ENCODE measurements at places on chromosomes 1 and 21.

DNA sequence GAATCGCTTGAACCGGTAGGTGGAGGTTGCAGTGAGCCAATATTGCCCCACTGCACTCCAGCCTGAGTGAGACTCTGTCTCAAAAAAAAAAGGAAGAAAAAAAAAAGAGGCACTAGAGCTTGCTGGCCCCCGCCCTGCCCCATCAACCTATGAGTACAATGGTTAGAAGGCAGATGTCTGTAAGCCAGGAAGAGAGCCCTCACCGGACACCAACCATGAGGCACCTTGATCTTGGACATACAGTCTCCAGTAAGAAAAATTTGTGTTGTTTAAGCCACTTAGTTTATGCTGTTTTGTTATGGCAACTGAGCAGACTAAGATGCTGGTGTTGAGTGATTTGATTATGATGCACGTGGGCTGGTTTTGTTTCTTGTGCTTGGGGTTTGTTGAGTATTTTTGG is 34.2 kb downstream of the DIP2A start:
- no peak for DNase-seq

DNA sequence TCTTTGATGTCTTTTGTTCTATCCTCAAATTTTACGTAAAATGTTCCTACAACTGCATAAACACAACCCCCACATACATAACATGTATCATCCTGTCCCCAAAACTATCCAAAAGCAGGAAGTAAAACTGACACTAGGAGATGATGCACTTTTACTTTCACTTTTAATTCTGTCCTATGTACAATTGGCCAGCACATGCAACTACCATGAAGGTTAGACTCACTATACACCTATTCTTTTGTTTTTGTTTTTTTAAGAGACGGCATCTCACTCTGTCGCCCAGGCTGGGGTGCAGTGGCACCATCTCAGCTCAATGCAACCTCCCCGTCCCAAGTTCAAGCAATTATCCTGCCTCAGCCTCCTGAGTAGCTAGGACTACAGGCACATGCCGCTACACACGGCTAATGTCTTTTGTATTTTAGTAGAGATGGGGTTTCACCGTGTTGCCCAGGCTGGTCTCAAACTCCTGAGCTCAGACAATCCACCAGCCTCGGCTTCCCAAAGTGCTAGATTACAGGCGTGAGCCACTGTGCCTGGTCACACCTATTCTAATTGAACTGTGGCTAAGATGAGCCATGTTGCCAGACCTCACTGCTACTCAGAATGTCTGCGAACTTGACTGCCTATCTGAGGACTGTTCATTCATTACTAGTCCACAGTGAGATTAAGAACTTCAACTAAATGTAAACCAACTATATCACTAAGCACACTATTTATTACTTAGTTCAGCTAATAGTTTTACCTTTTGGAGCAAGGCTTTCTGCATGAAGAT is 48.0 kb downstream of the TOR3A start:
- no peak for DNase-seq

GRCh38 chr1:29991025-29991424 is 732.4 kb downstream of the MATN1 start:
- DNase-seq = no peak

DNA sequence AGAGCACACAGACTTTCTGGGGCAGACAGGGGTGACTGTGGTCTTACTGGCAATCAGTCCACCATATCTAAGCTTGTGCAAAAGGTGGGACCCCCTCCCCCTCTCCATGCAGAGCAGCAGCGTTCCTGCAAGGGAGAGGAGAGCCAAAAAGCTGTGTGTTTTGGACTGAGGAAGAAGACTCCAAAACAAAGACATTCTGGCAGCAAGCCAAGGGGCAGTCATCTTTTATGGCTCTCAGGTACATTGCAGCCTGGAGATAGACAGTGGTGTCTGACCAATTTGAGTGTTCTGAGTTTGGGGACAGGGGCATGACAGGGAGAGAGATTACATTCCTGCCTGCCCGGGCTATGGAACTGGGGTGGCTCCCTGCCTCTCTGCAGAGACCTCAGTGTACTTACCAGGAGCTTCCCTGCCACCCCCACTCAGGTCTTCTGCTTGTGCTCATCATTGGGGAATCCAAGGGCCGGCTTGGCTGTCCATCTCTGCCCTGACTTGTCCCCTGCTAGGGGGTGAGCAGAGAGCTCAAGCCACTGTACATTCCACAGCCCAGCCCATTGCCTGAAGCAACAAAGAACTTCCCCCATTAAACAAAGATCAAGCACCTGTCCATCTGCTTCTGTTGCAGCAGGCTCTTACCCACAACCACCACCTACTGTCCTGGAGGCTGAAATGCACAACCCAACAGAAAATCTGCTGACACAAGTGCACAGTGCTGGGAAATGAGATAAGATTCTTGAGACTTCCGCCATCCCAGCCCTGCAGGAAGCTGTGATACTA is 131.1 kb downstream of the EVI5 start:
- DNase-seq = no peak

DNA sequence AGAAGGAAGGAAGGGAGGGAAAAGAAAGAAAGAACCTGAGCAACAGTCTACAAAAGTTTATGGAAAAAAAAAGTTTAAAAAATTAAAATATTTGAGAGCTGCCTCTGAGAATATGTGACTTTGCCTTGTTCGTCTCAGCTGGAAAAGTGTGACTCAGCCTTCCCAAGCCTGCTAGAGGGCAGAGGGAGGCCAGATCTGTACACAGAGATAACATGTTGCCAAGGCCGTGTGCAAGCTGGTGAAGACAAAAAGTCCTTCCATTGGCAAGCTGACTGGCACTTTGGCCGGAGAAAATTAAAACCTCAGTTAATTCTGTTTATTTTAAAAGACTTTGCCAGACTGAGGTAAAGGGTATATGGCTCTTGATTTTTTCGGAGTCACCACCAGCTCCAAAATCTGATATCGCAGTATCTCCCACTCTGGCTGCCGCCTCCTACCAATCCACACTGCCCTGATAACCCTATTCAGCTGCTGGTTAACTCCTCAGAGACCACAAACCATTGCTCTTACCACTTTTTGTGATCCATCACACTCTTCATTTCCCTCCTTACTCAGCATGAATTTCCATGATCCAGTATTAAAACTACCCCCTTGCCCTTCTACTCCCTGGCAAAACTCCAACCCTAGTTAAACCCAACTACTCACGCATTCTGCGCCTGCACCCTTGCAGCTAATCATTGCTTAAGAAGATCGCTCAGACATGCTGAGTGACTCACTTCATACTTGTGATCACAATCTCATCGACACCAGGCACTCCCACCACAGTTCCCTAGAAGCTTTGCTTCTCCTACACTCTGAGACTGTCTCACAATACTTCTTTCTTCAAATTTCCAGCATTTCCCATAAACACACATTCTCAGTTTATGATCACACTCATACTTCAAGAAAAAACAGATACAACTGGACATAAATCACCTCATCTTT is 5.7 kb upstream of the PPP1R15B start:
- DNase-seq = no peak

DNA sequence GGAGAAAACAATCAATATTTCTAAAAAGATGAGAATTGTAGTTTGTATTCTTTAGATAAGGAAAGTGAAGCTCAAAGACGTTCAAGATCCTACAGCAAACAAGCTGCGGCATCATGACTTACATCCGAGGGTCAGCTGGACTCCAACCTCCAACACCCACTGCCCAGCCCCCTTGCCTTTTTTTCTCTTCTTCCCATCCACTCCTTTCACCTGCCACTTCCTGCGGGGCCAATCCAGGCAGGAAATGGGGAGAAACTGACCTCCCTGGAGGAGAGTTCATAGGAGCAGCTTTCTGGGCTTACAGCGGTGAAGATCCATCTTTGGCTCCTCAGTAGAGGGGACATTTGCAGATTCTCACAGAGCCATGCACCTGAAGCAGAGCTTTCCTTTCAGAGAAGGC is 361.5 kb downstream of the PTPRU start:
- DNase-seq = no peak

GRCh38 chr21:42309753-42310213 is 5.4 kb downstream of the TFF3 start:
- peak; percentile 48 for DNase-seq

DNA sequence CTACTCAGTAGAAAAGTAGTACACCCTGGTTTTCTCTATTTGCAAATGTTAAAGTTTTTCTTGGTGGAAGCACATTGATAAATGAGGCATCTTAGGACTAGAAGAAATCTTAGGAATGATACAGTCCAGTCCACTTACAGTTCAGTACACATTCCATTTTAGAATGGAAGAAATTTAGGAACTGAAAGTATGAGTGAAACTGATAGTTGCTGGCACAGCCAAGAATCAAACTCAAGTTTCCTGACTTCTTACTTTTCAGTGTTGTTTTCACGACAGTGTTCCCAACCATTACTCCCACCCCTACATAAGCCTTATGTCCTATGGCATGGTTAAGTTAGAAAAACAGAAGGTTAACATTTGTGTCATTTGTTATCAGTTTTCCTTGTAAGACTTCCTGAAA is 258.5 kb downstream of the BACH1 start:
- DNase-seq = no peak

- no peak for DNase-seq
Observed at GRCh38 chr1:232174306-232174705, 455.6 kb downstream of the SIPA1L2 start.

- no peak for DNase-seq
Observed at GRCh38 chr1:230861489-230861888, 6.8 kb downstream of the C1orf198 start.

DNA sequence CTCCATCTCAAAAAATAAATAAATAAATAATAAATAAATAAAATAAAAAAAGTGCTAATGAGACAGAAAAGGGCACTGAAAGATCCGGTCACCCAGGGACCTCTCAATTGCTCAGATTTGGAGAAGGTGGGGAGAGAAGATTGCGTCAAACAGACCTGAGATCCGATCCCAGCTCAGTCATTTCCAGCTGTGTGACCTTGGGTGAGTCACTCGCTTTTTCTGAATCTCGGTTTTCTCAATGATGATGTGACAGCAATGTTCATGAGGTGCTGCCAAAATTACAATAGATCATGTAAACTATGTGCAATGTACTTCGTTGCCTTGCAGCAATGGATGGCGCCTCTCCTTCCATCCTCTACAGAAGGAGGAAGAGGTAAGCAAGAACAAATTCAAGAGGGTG is 11.1 kb upstream of the MEF2D start:
- DNase-seq = no peak

All from activated CD4-positive, CD25-positive, alpha-beta regulatory T cell (primary cell).